ENCODE measurements at places on chromosomes 2 and 18.
A peak's percentile ranks its signal among the peaks of the same experiment; 100 is the strongest.

DNA sequence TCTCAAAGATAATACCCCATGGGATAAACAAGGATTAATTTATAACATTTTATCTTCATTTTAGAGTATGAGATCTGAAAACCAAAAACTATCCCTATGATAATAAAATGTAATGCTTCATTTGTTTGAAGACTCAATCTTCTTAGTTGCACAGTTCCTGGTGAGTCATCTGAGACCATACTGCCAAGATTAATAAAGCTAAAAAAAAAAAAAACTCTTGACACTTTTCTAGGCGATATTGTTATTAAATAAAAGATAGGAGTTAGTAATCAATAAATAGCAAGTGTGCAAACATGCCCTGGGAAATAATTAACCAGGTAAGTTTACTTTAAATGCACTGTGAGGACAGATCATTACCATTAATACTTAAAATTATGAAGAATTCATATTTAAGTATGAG is 83.9 kb downstream of the RPE start:
- DNase-seq: peak; percentile 14

- no peak for DNase-seq
Measured at GRCh38 chr2:203960811-203961210, 24.2 kb downstream of the ICOS start.

GRCh38 chr2:193251909-193252308 is 1057.2 kb upstream of the TMEFF2 start:
- DNase-seq: no peak

GRCh38 chr18:22688877-22689496 is 244.1 kb upstream of the RBBP8 start:
- DNase-seq: no peak

DNA sequence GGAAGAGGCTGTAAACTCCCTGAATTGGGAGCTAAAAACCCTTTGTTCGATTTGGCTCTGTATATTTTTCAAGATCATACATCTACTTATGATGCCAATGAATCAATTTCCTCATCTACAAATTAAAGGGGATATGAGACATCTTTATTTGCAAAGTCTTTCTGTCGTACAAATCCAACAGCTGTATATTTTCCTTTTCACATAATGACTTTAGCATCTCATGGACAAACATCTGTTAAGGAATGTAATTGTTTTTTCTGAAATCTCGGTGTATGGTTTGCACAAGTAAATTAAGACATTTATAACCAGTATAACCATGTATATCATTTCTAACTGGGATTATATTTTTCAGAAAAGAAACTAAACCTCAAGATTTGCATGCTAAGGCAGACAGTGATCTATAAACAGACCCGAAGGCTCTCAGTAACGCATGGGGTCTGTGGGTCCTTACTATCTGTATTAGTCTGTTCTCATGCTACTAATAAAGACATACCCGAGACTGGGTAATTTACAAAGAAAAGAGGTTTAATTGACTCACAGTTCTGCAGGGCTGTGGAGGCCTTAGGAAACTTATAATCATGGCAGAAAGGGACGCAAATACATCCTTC is 130.8 kb downstream of the SLC8A1 start:
- DNase-seq: no peak

GRCh38 chr2:181697126-181697525 is 16.8 kb upstream of the NEUROD1 start:
- no peak for DNase-seq

GRCh38 chr18:46732801-46733200 is 24.1 kb downstream of the ST8SIA5 start:
- DNase-seq: no peak
